Stimulated activated CD4-positive, alpha-beta T cell treated with anti-CD3 and anti-CD28 coated beads, Interleukin-4, amount 100 ng/mL, for 1 hour (primary cell): ENCODE measurements at places on chromosomes 1 and 21.

DNA sequence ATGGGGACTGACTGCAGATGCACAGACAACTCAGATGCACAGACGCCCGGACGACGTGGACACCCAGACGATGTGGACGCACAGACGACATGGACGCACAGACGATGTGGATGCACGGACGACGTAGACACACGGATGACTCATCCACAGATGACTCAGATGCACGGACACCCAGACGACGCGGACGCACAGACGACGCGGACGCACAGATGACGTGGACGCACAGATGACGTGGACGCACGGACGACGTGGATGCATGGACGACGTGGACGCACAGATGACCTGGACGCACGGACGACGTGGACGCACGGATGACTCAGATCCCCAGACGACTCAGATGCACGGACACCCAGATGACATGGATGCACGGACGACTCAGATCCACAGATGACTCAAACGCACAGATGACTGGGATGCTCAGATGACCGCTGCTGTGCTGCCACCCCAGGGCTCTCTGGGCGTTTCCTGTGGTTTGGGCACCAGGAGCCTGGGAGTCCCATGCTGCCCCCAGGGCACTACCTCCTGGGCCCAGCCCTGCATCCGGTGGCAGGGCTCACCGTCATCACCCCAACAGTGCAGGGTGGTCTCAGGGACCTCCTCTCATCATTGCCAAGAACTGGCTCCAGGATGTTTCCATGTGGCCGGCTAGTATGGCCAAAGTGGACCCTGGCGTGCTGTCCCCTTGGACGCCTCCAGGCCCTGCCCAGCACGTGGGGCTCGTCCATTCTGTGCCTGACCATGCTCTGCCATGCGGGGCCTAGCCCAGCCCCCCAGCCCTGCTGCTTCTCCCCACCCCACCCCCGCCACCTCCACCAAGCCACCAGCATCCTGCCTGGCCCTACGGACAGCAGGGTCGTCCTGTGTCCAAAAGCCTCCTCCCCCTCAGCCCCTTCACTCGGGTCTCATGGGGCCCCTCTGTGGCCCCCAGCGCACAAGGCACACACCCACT is 14.0 kb downstream of the FAAP20 start:
- no peak for DNase-seq

DNA sequence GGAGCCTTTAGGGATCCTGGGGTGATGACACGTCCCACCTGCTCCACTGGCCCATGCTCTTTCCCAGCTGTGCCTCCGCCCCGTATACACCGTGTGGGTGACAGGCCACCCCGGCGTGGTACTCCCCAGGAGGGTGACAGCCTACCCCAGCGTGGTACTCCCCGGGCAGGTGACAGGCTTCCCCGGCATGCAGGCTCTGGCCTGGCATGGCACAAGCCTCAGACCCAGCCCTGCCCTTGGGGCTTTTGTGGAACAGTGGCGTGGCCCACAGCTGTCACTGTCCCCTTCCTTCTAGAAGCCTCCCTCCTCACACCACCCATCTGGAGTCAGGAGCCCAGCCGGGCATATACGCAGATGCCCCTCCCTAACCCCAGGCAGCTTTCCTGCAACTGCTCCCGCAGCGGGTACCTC is 4.7 kb upstream of the PFKL start:
- no peak for DNase-seq

- no peak for DNase-seq
Measured at GRCh38 chr1:96416701-96417444, 304.7 kb upstream of the PTBP2 start.

GRCh38 chr21:33902349-33902748 is 13.3 kb downstream of the ATP5PO start:
- DNase-seq, result no peak

GRCh38 chr1:200245473-200245872 is 164.4 kb downstream of the ZNF281 start:
- DNase-seq, result no peak

DNA sequence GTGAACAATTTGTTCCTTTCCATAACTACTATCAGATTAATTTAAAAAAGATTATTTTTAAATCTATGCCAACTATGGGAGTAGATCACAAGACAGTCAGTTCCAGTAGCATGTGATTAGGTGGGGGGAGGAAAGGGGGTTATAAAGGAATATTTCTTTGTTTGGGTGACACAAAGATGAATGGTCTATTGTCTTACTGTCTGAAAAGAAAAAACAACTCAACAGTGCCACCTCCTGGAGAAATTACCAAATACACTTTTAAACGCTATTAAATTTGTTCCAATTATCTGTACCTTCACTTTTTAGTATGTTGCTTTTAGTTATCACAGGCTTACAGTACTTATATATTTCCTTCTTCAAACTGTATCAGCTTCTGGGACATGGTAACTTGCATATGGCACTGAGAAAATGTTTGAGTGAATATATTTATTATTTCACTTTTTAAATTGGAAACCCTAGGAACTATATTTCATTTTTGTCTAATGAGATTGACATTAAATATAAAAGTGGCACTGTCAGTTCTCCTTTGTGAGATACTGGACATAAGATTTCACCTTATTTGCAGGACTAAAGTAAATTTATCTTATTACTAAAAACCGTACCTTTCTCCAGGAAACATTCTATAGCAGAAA is 1.7 kb upstream of the SORT1 start:
- DNase-seq, result no peak
